Nucleus accumbens (tissue), 56 donors: ENCODE measurements at places on chromosomes 5 and 9.

DNA sequence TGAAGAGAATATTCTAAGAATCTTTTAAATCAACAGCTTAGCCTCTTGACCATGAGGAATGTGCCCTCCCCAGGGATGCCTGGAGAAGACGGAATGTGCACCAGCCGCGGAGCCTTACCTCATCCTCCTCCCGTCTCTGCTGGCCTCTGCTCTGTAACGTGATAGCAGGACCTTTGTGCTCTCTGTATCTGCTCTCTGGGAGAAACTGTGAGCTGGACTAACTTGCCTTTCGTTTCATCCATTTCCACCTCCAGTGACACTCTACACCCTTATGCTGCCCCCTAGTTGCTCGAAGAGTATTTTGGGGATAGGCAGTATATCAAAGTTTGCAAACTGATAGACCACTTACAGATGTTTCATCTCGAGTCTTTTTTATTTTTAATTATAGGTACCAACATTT, 141.4 kb downstream of the NPR3 start:
- DNase-seq: no peak

DNA sequence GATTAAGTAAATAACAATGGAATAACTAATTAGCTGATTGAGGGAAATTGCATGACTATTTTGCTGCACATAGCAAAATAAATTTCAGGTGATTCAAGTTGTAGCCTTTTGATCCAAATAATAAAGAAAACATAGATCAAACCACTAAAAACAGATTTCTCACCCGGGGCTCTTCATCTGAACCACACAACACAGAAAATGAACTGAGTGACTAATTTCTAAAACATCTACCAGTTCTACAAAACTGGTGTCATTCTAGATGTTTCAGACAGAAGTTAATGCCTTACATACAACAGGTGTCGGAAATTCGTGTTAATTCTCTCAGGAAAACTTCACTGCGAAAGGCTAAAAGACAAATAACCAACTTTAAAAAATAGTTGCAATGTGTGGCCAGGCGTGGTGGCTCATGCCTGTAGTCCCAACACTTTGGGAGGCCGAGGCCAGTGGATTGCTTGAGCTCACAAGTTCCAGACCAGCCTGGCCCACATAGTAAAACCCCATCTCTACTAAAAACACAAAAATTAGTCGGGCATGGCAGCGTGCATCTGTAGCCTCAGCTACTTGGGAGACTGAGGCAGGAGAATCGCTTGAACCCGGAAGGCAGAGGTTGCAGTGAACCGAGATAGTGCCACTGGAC, 6.9 kb downstream of the PROP1 start:
- DNase-seq: no peak

GRCh38 chr9:130599625-130600024, 20.2 kb downstream of the FUBP3 start:
- no peak for DNase-seq

DNA sequence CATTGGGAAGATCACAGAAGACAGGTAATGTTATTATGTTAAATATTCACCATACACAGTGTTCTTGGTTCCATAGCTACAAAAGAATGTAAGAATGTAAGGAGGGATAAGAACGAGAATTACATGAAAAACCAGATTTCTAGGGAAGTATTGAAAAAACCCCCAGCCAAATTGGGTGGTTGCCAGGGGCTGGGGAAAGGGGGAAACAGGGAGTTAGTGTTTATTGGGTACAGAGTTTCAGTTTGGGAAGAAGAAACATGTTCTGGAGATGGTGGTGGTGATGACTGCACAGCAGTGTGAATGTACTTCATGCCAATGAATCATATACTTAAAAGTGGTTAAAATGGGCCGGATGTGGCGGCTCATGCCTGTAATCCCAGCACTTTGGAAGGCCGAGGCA, 40.3 kb downstream of the GLRX start:
- DNase-seq: no peak

GRCh38 chr9:134802216-134802795, 78.3 kb upstream of the FCN2 start:
- no peak for DNase-seq

- DNase-seq: no peak
These were observed 240.2 kb downstream of the RFX3 start for GRCh38 chr9:3285365-3286161.

- no peak for DNase-seq
These were observed 169.1 kb downstream of the DMRT2 start for GRCh38 chr9:1219284-1219683.

- DNase-seq: no peak
These were observed 57.5 kb downstream of the GPR21 start for GRCh38 chr9:123090956-123091355.

DNA sequence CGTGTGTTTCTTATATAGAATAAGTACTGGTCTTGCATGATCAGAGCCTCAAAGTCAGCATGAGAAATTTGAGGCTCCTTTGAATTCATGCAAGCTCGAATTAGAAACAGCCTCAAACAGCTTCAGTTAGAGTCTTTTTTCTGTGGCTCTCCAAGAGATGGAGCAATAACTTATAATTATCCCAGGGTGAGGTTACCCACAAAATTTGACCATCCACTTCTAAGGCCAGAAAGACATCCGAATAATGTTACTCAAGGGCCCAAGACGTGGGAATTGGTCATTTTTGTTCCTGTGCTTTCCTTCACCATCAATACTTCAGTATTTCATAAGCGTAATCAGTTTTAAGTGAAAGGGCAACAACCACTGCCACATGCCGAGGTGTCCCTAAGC, 89.7 kb downstream of the DAPK1 start:
- DNase-seq: no peak
